ENCODE measurements at places on chromosomes 6 and 20. TPM values are rescaled to one million over a fixed set of nuclear protein-coding genes. Genes with fewer than 3 reads are reported as not detected.

Gene SLC25A27
- 7.9 TPM for total RNA-seq

Gene SLC17A2
- not detected for total RNA-seq

Gene DDX43
- total RNA-seq, result 2.7 TPM

Gene MUCL3
- not detected for total RNA-seq

Gene MAS1
- not detected for total RNA-seq

Gene GNAS-AS1
- 0.87 TPM for total RNA-seq

Gene PRND
- total RNA-seq, result 0.12 TPM

Gene RNF182
- total RNA-seq, result 1.8 TPM

Gene SAYSD1
- 14.1 TPM for total RNA-seq

Gene TRIM10
- not detected for total RNA-seq

Gene PGC
- total RNA-seq, result not detected

Gene EEF1E1
- 55.2 TPM for total RNA-seq

Gene DNAJC5
- total RNA-seq, result 55.2 TPM

Gene CYP21A2
- total RNA-seq, result not detected

Gene MEP1A
- total RNA-seq, result not detected

Gene PPIL6
- 5.0 TPM for total RNA-seq

Gene CTCFL
- total RNA-seq, result not detected

Gene COL21A1
- 6.2 TPM for total RNA-seq

Gene SLC17A3
- total RNA-seq, result not detected

Gene MCCD1
- not detected for total RNA-seq

Gene WFDC10B
- total RNA-seq, result not detected

Gene C6orf118
- not detected for total RNA-seq

Gene FAM209B
- not detected for total RNA-seq

Gene PRICKLE4
- total RNA-seq, result not detected

Gene RBPJL
- not detected for total RNA-seq

Gene NOX3
- total RNA-seq, result not detected

Gene PGK2
- not detected for total RNA-seq

Gene TMEM74B
- not detected for total RNA-seq

Gene EFCAB8
- total RNA-seq, result not detected

All from uterine smooth muscle cell (primary cell).